ENCODE measurements at places on chromosomes 11 and 22.

GRCh38 chr11:45037434-45038005 is 86.8 kb upstream of the TP53I11 start:
- no peak for DNase-seq

DNA sequence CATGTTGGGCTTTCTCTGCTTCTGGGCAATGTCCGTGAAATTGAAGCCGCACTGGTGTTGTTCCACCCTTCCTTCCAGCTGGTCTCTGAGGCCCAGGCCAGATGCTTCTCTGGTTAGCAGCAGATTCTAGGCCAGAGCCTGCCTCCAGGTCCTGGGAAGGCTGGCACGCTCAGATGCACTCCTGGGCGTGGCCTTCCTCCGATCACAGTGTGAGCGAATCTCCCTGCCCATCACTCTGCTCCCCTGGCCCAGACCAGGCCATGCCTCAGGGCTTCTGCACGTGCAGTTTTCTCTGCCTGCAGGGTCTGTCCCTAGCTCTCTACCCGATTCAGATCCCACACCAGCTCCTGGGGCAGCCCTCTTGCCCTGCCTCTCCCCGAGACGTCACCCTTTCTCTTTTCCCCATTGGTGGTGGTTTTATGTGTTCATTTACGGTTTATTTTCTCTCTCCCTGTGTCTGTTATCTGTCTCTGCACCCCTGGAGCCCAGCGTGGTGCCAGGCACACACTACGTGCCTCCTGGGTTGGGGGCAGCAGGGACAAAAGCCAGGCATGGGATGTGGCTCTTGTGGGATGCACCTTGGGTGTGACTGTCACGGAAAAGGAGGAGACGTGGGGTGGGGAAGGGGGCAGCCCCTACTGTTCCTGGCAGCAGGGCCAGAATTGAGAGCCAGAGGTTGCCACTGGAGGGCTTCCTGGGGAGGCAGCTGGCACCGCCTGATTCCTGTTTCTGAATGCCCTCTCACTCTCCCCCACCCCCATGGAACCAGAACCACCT is 66.0 kb downstream of the KCNQ1 start:
- no peak for DNase-seq

DNA sequence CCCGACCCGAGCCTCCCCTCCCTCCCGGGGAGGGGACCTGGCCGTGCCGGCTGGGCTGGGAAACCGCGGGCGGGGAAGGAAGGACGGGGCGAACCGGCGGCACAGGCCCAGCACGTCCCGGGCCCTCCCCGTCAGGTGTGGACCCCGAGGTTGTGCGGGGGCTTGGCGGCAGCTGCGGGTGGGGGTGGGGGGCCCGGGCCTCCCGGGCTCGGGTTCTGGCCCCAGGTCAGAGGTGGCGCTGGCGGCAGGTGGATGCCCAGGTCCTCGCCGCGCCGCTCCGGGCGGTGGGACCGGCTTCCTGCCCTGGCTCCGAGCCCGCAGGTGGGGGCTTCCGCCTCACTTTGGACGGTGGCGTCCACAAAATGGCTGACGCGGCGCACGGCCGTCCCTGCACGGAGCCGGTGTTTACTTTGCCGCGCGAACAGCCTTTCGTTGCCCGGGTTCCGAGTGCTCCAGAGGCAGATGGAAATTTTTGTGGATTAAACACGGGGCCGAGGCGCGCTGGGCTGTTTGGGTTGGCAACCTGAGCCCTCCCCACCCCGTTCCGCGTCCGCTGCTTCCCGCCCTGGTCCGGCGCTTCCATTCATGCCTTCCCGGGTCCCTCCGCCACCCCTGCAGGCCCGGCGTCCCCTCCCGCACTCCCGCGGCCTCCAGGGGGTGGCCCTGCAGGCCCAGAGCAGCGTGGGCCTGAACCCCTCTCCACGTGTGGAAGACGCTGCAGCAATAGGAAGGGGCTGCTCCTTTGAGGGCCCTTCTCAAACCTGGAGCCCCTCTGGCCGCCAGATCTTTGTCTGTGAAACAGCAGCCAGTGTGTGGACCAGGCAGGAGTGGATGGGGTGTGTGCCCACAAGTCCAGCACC is 92.0 kb upstream of the KCNQ1OT1 start:
- peak; percentile 51 for DNase-seq

DNA sequence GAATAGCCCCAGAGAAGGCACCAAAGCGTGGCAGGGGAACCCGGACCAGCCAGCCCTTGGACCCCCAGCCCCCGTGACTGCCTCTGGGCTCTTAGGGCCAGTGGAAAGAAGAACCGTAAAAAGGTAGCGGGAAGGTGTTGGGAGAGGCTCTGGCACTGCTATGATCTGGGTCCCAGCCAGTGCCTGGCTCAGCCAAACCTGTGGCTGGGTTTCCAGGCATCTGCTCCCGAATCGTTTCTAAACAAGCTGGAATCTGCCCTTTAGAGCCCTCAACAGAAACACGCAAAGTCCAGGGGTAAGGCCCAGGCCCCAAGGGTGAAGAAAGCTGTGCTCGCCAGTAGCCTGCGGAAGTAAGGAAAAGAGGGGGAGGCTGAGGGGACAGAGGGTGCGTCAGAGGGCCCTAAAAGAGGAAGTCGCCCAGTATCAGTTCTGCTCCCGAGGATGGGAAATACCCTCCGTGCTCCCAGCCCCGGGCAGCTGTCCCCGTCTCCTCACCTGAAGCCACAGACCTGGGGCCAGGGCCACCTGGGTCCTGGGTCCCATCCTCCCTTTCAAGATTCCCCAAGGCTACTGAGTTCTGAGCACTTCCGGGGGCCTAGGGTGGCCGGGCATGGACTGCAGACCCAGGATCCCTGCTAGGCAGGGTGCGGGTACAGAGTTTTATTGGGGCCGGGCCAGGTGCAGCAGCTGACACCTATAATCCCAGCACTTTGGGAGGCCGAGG is 24.7 kb downstream of the IL10RA start:
- no peak for DNase-seq

DNA sequence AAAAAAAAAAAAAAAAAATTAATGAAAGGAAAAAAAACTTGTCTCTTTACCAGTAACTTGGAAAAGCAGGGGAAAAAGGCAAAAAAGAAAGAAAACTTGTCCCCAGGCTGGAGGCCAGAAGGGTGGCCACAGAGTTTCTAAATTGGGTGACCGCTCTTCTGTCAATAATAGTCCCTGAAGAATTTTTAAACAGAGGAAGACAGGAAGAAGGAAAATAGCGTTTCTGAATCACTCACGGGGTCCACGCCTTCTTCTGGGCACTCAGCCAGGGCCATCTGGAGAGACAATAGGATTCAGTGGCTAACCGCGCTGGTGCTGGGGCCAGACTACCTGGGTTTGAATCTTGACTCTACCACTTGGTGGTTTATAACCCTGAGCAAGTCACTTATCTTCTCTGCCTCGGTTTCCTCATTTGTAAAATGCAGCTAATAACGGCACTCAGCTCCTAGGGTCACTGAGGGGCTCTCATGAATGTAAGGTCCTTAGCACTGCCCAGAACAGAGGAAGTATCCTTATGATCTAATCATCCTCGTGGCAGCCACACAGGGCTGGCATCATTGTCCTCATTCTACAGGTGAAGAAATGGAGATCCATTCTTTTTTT is 7.0 kb downstream of the C11orf86 start:
- peak; percentile 17 for DNase-seq

DNA sequence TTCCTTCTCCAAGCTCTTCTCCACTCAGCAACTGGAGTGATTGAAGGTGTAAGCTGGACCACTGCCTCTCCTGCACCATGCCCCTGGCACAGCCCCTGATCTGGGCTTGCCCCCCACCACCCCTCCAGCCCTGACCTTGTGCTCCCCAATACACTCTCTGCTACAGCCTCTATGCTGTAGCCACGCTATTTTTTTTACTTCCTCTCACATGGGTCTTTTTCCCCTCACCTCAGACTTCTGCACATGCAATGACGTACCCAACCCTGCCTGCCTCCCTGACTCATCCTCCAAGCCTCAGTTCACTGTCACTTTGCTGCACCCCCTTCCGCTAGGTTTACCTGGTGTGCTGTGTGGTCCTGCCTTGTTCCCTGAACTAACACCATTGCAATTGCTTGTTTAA is 9.0 kb downstream of the CSNK2A3 start:
- DNase-seq: no peak

GRCh38 chr11:95088946-95089619 is 563 bp upstream of the ENDOD1 start:
- DNase-seq: no peak

- DNase-seq: no peak
Measured at GRCh38 chr11:84234011-84234410, 947.8 kb upstream of the CCDC90B start.

GRCh38 chr11:117489999-117490679 is 162.5 kb downstream of the CEP164 start:
- no peak for DNase-seq

DNA sequence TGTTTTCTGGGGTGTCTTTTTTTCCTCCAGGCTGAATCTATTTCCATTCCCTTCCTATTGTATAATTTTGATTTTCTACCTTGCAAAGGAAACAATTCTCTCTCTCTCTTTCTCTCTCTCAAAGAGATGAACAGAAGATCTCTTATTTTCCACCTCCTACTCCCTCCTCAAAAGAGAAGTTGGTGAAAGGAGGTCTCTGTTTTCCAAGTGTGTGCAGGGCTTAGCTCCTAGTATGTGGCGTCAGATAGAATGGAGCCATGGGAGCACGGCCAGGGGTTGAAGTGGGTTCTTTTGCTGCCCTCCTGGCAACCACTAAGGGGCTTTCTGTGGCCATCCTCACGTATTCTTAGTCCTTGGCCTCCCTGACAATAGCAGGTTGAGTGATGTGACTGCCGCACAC is 480 bp downstream of the TRIM34 start:
- DNase-seq: no peak

GRCh38 chr11:120752668-120753067 is 241.1 kb downstream of the GRIK4 start:
- no peak for DNase-seq
